Aorta (tissue), 5 donors: ENCODE measurements at places on chromosomes 6 and 20. TPM values are rescaled to one million over a fixed set of nuclear protein-coding genes. Genes with fewer than 3 reads are reported as not detected.

RPS10 gene
- total RNA-seq = 876 TPM

- no peaks in the 10 kb centered on the region for H3K4me1 ChIP-seq
- H3K4me3 ChIP-seq = no peak overlapping the region
- no peaks in the 10 kb centered on the region for H3K36me3 ChIP-seq
- H3K27ac ChIP-seq = no peak overlapping the region
- no peaks in the 10 kb centered on the region for H3K27me3 ChIP-seq
These were observed 415.1 kb downstream of the PLCB1 start for GRCh38 chr20:8547035-8547650.

SLC12A5 gene
- 2.4 TPM for total RNA-seq

GRCh38 chr6:145206247-145206907, 528.9 kb downstream of the EPM2A start:
- DNase-seq = peak; percentile 46
- H3K27me3 ChIP-seq = no peaks in the 10 kb centered on the region
- H3K4me1 ChIP-seq = peaks cover 3% of the 10 kb centered on the region
- H3K4me3 ChIP-seq = no peak overlapping the region
- no peak overlapping the region for H3K27ac ChIP-seq

TRIM40 gene
- not detected for total RNA-seq

GRCh38 chr6:53300656-53301551, 47.8 kb downstream of the ELOVL5 start:
- no peak overlapping the region for H3K4me3 ChIP-seq
- no peaks in the 10 kb centered on the region for H3K36me3 ChIP-seq
- H3K27ac ChIP-seq = no peak overlapping the region
- peaks cover 8% of the 10 kb centered on the region for H3K4me1 ChIP-seq
- no peak for DNase-seq

GRCh38 chr6:38673397-38674165, 29.4 kb downstream of the GLO1 start:
- no peak overlapping the region for H3K27ac ChIP-seq
- H3K27me3 ChIP-seq = no peaks in the 10 kb centered on the region
- H3K4me3 ChIP-seq = no peak overlapping the region
- no peak for DNase-seq
- no peaks in the 10 kb centered on the region for H3K36me3 ChIP-seq

RIPPLY2 gene
- total RNA-seq = not detected

DNA sequence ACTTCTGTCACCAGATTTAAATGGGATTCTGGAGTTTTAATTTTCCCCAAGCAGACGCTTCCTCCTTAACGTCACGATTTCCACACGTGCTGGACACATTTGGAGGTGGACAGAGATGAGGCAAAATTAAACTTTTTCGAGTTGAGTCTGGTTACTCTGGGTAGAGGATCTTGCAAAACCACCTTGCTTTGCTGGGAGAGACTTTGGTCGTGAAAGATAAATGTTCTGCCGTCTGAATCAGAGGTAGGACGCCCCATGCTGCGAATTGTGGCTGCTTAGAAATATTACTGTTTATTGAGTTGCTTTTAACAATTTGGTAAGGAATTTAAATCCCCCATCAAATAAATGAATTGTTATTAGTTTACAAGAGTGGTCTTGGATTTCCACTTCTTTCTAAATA, 46.8 kb downstream of the CTCFL start:
- H3K36me3 ChIP-seq = no peaks in the 10 kb centered on the region
- no peaks in the 10 kb centered on the region for H3K27me3 ChIP-seq
- H3K4me1 ChIP-seq = no peaks in the 10 kb centered on the region

GRCh38 chr6:13384506-13384905, 56.2 kb upstream of the TBC1D7 start:
- H3K36me3 ChIP-seq = no peaks in the 10 kb centered on the region
- DNase-seq = no peak
- no peaks in the 10 kb centered on the region for H3K4me1 ChIP-seq
- no peak overlapping the region for H3K4me3 ChIP-seq
- no peak overlapping the region for H3K27ac ChIP-seq

NR2E1 gene
- not detected for total RNA-seq

DNA sequence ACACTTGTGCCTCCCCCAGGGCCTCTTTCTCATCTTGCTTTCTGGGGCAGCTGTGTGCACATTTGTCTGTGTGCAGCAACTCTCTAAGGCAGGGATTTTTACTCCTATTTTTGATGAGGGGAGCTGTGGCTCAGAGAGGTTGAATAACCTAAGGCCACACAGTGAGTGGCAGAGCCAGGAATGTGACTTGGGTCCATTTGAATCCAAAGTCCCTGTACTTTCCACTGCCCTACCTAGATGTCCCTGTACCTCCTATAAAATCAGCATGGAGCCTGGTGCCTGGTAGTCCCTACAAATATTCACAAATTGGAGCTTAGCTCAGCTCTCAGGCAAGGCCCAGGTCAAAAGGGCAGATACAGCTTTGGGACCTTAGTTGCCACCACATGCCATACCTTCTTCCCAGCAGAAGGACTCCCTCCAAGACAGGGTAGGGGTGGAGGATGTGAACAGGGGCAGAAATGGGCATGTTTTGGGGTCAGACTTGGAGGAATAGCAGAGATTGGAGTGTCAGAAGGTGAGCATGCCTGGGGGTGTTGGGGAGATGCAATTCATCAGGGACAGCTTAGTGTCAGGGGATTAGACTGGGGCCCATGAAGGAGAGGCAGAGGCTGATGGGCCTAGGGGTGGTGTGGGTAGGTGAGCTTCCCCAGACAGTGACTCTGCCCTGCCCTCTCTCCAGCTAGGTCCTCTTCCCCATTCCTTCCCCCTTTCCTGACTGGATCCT, 4.1 kb upstream of the VEGFA start:
- H3K36me3 ChIP-seq = no peaks in the 10 kb centered on the region
- no peaks in the 10 kb centered on the region for H3K4me1 ChIP-seq
- H3K27me3 ChIP-seq = peaks cover 1% of the 10 kb centered on the region
- no peak overlapping the region for H3K4me3 ChIP-seq
- peak; percentile 28 for DNase-seq

- no peak overlapping the region for H3K4me3 ChIP-seq
- DNase-seq = no peak
- H3K27me3 ChIP-seq = peaks cover 2% of the 10 kb centered on the region
- H3K4me1 ChIP-seq = no peaks in the 10 kb centered on the region
These were observed 210.4 kb upstream of the KCNG1 start for GRCh38 chr20:51233345-51233744.

LY86 gene
- 2.6 TPM for total RNA-seq

GRCh38 chr6:20652299-20653084, 118.2 kb downstream of the CDKAL1 start:
- H3K4me1 ChIP-seq = no peaks in the 10 kb centered on the region
- no peaks in the 10 kb centered on the region for H3K27me3 ChIP-seq
- no peaks in the 10 kb centered on the region for H3K36me3 ChIP-seq
- H3K27ac ChIP-seq = no peak overlapping the region
- DNase-seq = no peak
- H3K4me3 ChIP-seq = no peak overlapping the region

- no peak overlapping the region for H3K4me3 ChIP-seq
- no peak for DNase-seq
- H3K27ac ChIP-seq = no peak overlapping the region
- no peaks in the 10 kb centered on the region for H3K36me3 ChIP-seq
These were observed 13.2 kb downstream of the QKI start for GRCh38 chr6:163427498-163428254.

GRCh38 chr20:47795214-47795907, 10.1 kb upstream of the SULF2 start:
- H3K27me3 ChIP-seq = no peaks in the 10 kb centered on the region
- peak; percentile 83 for DNase-seq
- H3K4me1 ChIP-seq = no peaks in the 10 kb centered on the region
- no peak overlapping the region for H3K27ac ChIP-seq
- no peak overlapping the region for H3K4me3 ChIP-seq

COL9A3 gene
- 1.5 TPM for total RNA-seq

- H3K36me3 ChIP-seq = no peaks in the 10 kb centered on the region
- H3K27ac ChIP-seq = peak overlapping the region; percentile 20
- H3K27me3 ChIP-seq = no peaks in the 10 kb centered on the region
- no peaks in the 10 kb centered on the region for H3K4me1 ChIP-seq
These were observed 702 bp downstream of the ETV7 start for GRCh38 chr6:36386495-36387439.

DNA sequence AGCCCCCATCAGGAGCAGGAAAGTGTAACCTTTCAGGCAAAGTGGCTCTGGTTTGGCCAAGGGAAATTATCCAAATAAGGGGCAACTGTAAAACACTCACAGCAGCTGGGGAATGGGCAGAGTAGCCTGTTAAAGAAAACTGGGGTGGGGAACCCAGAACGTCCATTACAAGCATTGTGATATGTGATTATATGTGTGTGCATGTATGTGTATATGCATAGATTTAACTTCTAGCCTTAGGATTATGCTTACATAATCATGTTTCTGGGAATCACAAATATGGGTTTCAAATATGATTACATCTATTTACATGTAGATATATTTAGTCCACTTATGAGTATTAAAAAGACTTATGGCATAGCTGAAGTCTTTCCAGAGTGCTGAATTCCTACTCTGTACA, 278.1 kb upstream of the JAG1 start:
- H3K27ac ChIP-seq = no peak overlapping the region
- no peaks in the 10 kb centered on the region for H3K27me3 ChIP-seq
- H3K36me3 ChIP-seq = no peaks in the 10 kb centered on the region
- peaks cover 2% of the 10 kb centered on the region for H3K4me1 ChIP-seq
- no peak for DNase-seq

FHL5 gene
- total RNA-seq = 413 TPM
